Activated CD4-positive, alpha-beta T cell treated with anti-CD3 and anti-CD28 coated beads, Interleukin-2, amount 50 U/mL, for 1 hour (primary cell): ENCODE measurements at places on chromosomes 2 and 18.

GRCh38 chr2:83795777-83796176, 663.3 kb downstream of the SUCLG1 start:
- DNase-seq: no peak

- peak; percentile 72 for DNase-seq
Measured at GRCh38 chr2:70647873-70648481, 94.4 kb upstream of the TGFA start.

DNA sequence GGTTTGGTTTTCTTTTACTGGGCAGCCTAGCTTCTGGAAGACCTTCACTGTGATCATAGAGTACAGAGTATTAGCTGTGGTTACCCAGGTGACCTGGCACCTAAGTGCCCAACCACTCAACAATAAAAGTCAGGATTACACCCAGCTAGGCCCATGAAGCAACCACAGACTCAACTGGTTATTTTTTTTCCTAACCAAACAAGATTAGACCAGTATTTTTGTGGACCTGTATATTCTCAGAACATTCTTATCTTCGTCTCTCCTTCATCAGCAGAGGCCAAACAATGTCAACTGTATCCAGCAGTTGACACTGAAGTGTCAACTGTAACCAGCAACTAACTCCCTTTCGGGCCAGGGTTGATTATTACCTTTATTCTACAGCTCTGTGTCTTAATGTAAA, 289.2 kb upstream of the SLC39A10 start:
- DNase-seq: no peak

GRCh38 chr18:26134107-26134506, 438 bp downstream of the PSMA8 start:
- DNase-seq: no peak

DNA sequence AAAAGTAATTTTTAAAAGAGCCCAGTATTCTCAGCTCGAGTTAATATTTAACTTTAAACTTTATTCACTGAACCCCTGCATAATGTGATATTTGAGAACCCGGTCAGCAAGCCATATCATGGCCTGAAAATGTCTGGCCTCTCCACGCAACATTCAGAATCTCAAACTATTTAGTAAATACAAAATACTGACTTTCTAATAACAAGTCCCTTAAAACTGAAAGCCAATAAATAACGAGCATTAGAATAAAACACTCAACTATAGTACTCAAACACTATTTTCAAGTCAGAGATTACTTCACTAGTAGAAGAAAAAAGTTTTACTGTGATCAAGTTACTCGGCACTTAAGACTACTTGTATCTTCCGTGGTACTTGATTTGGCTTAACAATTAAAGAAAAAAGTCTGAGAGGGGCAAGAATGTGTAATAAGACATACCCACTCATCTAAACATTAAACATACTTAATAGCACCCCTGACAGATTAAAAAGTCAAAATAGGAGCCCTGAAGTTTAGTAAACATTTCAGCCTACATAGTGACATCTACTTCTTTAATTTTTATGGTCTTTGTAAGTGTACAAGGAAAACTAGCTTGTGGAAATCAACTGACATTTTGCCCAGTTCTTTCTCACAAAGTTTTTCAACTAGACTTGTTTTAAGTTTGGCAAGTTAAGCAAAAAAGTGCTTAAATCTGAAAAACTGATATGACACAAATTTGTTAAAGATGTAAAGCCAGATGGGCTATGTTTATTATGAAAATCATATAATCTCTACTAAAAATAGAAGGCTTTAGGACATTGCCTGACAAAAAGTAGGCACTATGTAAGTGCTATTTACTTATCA, 38.2 kb downstream of the RTN4 start:
- no peak for DNase-seq

- DNase-seq: no peak
Measured at GRCh38 chr2:127277028-127277427, 16.9 kb downstream of the ERCC3 start.

GRCh38 chr2:102436323-102436722, 13.4 kb downstream of the IL18RAP start:
- no peak for DNase-seq

GRCh38 chr2:156294945-156295580, 37.5 kb downstream of the NR4A2 start:
- DNase-seq: no peak

DNA sequence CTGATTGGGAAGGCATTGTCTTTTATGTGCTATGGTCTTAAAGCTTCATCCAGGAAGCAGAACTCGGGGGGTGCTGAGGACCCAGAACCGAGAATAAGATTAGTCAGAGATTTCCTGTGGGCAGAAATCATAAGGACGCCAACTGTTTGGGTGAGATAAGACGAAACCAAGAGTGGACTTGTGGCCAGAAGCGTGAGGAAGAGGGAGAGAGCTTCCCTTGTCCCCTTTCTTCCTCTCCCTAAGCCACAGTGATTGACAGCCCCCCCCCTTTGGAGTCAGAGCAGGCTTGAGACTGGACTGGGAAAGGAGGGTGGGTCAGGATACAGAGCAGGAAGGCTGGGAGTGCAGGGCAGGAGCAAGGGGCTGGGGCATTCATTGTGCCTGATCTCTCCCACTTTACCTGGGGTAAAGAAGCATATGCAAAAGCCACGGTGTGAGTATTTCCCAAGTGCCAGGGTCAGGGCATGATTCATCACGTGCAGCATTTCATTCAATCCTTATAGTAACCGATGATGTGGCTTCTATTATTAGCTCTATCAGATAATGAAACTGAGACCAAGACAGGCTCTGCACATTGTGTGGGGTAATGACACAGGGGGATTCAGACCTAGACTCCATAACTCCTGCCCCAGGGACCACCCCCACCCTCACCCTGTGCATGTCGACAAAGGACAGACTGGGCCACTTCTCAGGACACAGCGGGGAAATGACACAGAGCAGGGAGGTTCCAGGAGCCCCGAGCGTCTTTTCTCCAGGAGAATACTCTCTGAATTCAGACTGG, 3.0 kb upstream of the IL1RN start:
- DNase-seq: no peak

GRCh38 chr2:239095460-239096081, 247.7 kb downstream of the TWIST2 start:
- DNase-seq: no peak

GRCh38 chr2:224572338-224572737, 12.8 kb downstream of the CUL3 start:
- DNase-seq: no peak

GRCh38 chr2:3487432-3487831, 31.9 kb downstream of the ADI1 start:
- no peak for DNase-seq
